ENCODE measurements at places on chromosomes 12 and 14. TPM values are rescaled to one million over a fixed set of nuclear protein-coding genes. Genes with fewer than 3 reads are reported as not detected.

DNA sequence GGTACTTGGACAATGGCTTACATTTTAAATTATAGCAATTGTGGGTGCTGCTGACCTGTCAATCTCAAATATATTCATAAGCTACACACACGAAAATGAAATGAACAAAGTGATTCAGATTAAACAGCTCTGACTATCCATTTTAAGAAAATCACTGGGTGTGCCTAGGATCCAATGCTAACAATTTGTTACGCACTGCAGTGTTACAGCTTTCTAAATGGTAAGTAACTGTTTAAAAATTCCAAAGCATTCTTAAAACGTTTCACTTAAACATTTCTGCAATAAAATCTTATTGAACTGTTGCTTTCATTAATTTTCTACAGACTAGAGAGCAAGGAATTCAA lies 18.9 kb downstream of the LMO3 start:
- H3K36me3 ChIP-seq, result no peaks in the 10 kb centered on the region
- no peak overlapping the region for H3K4me3 ChIP-seq
- no peak for DNase-seq
- H3K27me3 ChIP-seq, result peaks cover 15% of the 10 kb centered on the region
- no peaks in the 10 kb centered on the region for H3K4me1 ChIP-seq

- no peak overlapping the region for H3K27ac ChIP-seq
- no peaks in the 10 kb centered on the region for H3K27me3 ChIP-seq
- no peak for DNase-seq
- peaks cover 14% of the 10 kb centered on the region for H3K4me1 ChIP-seq
- no peak overlapping the region for H3K4me3 ChIP-seq
- H3K36me3 ChIP-seq, result peaks cover 10% of the 10 kb centered on the region
Measured at GRCh38 chr14:80664576-80664975, 277.0 kb downstream of the CEP128 start.

DNA sequence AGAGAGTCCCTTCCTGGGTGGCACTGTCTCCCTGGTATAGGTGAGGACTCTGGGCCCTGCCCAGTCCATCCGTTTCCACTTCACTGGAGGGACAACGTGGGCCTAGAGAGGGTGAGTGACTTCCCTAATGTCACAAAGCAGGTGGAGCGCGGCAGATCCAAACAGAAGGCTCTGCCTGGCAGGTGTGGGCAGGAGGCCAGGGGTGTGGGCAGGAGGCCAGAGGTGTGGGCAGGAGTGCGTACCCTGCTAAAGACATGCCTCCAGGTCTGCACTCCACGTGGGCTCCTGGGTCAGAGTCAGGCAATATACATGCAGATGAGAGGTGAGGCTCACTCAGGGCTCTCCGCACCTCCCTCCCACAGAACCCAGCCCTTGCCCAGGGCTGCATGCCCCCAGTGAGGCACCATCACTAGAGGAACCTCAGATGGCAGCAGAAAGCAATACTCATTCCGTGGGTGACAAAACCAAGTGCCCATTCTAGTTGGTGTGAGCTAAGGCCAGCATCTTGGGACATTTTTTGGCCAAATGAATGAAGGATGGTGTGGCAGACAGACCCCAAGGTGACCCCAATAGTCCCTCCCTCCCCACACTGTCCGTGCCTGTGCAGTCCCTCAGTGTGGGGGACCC lies 271.6 kb upstream of the RTL1 start:
- H3K27ac ChIP-seq, result no peak overlapping the region
- no peaks in the 10 kb centered on the region for H3K27me3 ChIP-seq
- no peak overlapping the region for H3K4me3 ChIP-seq
- no peak for DNase-seq
- H3K36me3 ChIP-seq, result no peaks in the 10 kb centered on the region

GRCh38 chr12:24798335-24798734 lies 150.6 kb downstream of the BCAT1 start:
- H3K4me3 ChIP-seq, result no peak overlapping the region
- DNase-seq, result no peak
- no peaks in the 10 kb centered on the region for H3K4me1 ChIP-seq
- H3K27ac ChIP-seq, result no peak overlapping the region

- H3K36me3 ChIP-seq, result no peaks in the 10 kb centered on the region
- peaks cover 11% of the 10 kb centered on the region for H3K27me3 ChIP-seq
- H3K4me1 ChIP-seq, result no peaks in the 10 kb centered on the region
Measured at GRCh38 chr14:78075033-78075432, 95.1 kb upstream of the NRXN3 start.

GRCh38 chr14:88064841-88065240 lies 59.9 kb downstream of the GPR65 start:
- no peaks in the 10 kb centered on the region for H3K27me3 ChIP-seq
- no peak overlapping the region for H3K4me3 ChIP-seq
- H3K4me1 ChIP-seq, result no peaks in the 10 kb centered on the region
- DNase-seq, result no peak
- H3K27ac ChIP-seq, result no peak overlapping the region

GRCh38 chr12:65608319-65608916 lies 215.9 kb upstream of the HMGA2 start:
- H3K27me3 ChIP-seq, result peaks cover 1% of the 10 kb centered on the region
- peaks cover 25% of the 10 kb centered on the region for H3K4me1 ChIP-seq
- DNase-seq, result no peak
- H3K4me3 ChIP-seq, result no peak overlapping the region
- no peak overlapping the region for H3K27ac ChIP-seq

- peaks cover 45% of the 10 kb centered on the region for H3K4me1 ChIP-seq
- peaks cover 18% of the 10 kb centered on the region for H3K36me3 ChIP-seq
- no peaks in the 10 kb centered on the region for H3K27me3 ChIP-seq
- no peak overlapping the region for H3K4me3 ChIP-seq
- no peak for DNase-seq
- H3K27ac ChIP-seq, result peak overlapping the region; percentile 75
Measured at GRCh38 chr12:76024102-76024781, 7.3 kb downstream of the PHLDA1 start.

GRCh38 chr12:116659771-116660481 lies 77.9 kb downstream of the SPRING1 start:
- H3K27ac ChIP-seq, result no peak overlapping the region
- H3K4me1 ChIP-seq, result peaks cover 52% of the 10 kb centered on the region
- H3K4me3 ChIP-seq, result no peak overlapping the region
- no peaks in the 10 kb centered on the region for H3K36me3 ChIP-seq
- DNase-seq, result no peak
- H3K27me3 ChIP-seq, result peaks cover 12% of the 10 kb centered on the region

GRCh38 chr12:100576331-100577036 lies 3.0 kb downstream of the GAS2L3 start:
- no peak overlapping the region for H3K27ac ChIP-seq
- H3K27me3 ChIP-seq, result peaks cover 17% of the 10 kb centered on the region
- no peak for DNase-seq
- peaks cover 4% of the 10 kb centered on the region for H3K4me1 ChIP-seq
- no peak overlapping the region for H3K4me3 ChIP-seq

DNA sequence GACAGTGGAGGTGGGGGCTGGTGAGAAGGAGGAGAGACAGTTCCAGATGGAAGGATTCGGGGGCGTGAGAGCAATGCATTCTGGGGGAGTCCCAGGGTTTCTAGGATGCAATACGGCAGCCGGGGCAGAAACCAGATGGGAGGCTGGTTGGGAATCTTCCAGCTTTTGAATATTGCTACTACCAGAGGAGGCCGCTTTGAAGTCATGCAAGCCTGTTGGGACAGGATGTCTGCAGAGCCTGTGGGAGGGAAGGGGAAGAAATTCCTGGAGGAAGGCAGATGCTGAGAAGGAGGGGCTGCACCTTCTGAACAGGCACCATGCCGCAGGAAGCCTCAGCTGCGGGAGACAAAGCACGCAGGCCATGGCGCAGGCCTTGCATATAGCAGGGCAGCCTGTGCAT lies 105.4 kb downstream of the APAF1 start:
- peaks cover 22% of the 10 kb centered on the region for H3K27me3 ChIP-seq
- H3K4me3 ChIP-seq, result no peak overlapping the region
- no peaks in the 10 kb centered on the region for H3K36me3 ChIP-seq
- H3K4me1 ChIP-seq, result peaks cover 27% of the 10 kb centered on the region

DNA sequence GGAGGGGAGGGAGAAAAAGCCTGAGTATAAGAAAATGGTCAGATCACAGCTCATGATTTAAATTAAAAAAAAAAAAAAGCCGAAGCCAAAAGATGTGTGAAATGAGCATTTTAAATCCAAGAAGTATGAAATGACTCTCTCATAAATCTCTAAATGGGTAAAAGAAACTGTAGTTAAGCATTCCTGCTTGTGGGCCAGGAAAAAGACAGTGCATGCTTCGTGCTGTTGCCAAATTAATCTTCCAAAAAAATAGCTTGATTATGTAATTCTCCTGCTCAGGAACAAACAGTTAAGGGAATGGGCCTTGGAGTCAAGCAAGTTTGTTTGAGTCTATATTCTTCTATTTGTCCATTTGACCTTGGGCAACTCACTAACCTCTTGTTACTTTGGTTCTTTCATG lies 325.4 kb upstream of the SEL1L start:
- no peak for DNase-seq
- H3K27ac ChIP-seq, result no peak overlapping the region
- peaks cover 3% of the 10 kb centered on the region for H3K27me3 ChIP-seq
- H3K4me1 ChIP-seq, result no peaks in the 10 kb centered on the region

- DNase-seq, result no peak
- peaks cover 24% of the 10 kb centered on the region for H3K4me1 ChIP-seq
- no peak overlapping the region for H3K27ac ChIP-seq
- no peak overlapping the region for H3K4me3 ChIP-seq
- peaks cover 25% of the 10 kb centered on the region for H3K36me3 ChIP-seq
Measured at GRCh38 chr14:92035890-92036289, 4.0 kb downstream of the TRIP11 start.

- H3K27ac ChIP-seq, result no peak overlapping the region
- DNase-seq, result no peak
- no peak overlapping the region for H3K4me3 ChIP-seq
- H3K36me3 ChIP-seq, result peaks cover 3% of the 10 kb centered on the region
- H3K27me3 ChIP-seq, result no peaks in the 10 kb centered on the region
Measured at GRCh38 chr14:89221109-89221810, 195.8 kb downstream of the FOXN3 start.

GRCh38 chr12:96448300-96448699 lies 41.1 kb upstream of the CFAP54 start:
- H3K4me3 ChIP-seq, result no peak overlapping the region
- no peak overlapping the region for H3K27ac ChIP-seq
- no peaks in the 10 kb centered on the region for H3K27me3 ChIP-seq
- H3K4me1 ChIP-seq, result peaks cover 4% of the 10 kb centered on the region
- H3K36me3 ChIP-seq, result no peaks in the 10 kb centered on the region

DNA sequence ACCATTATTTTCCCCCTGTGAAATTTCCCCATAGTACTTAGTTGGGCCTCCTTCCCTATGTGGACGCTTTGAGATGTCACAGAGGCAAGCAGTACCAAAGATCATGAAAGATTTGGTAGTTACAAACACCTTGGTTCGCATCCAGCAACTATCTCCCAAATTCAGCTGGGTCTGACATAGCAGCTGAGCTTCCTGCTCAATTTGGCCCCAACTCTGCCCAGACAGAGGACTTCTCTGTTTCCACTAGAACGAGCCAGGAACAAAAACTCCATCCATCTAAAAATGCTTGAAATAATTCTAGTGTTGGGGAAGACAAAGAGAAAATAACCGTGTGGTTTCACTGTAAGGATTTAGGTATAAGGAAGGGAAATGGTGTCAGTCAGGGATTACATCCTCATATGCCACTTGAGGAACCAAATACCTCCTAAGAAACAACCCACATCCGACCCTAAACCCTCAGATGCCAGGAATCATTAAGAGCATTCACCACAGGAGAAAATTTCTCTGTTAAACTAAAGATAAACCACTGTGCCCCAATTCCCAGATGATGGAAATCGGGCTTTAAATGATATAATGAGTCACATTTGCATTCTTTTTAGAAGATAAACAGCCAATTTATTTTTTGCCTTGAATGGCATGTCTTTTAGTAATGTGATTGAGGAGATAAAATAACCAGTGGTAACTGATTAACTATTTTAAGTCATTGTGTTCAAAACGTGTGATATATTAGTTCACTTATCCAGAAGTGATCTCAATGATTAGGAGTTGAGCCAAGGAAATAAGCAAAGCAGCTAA lies 103.7 kb upstream of the IFNG-AS1 start:
- H3K4me1 ChIP-seq, result peaks cover 6% of the 10 kb centered on the region
- H3K36me3 ChIP-seq, result no peaks in the 10 kb centered on the region
- no peak overlapping the region for H3K4me3 ChIP-seq

- H3K4me3 ChIP-seq, result peak overlapping the region; percentile 78
- H3K4me1 ChIP-seq, result peaks cover 17% of the 10 kb centered on the region
- H3K27ac ChIP-seq, result peak overlapping the region; percentile 95
- H3K36me3 ChIP-seq, result no peaks in the 10 kb centered on the region
Measured at GRCh38 chr14:105481886-105482457, 4.7 kb upstream of the CRIP1 start.

DNA sequence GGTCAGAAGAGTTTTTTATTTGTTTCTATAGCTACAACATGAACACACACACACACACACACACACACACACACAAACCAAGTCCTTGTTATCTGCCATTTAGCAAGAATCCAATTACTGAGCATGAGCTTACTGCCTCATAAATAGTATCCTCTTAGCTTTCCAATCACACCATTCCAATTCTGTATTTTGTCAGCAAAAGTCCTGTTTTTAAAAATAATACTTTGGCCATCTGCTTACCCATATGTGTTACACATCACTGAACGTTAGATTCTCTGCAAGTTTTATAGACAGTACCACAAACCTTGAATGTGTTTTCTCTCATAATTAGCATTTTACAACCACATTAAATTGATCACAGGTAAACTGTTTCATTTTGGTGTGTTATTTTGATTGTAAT lies 1905.4 kb upstream of the FLRT2 start:
- no peak for DNase-seq
- no peak overlapping the region for H3K4me3 ChIP-seq
- no peaks in the 10 kb centered on the region for H3K27me3 ChIP-seq
- no peak overlapping the region for H3K27ac ChIP-seq

HPD gene
- total RNA-seq, result not detected

INSM2 gene
- total RNA-seq, result 0.12 TPM

SLCO1A2 gene
- 10.7 TPM for total RNA-seq

WIF1 gene
- total RNA-seq, result 14.9 TPM

IFNG-AS1 gene
- not detected for total RNA-seq

MTHFD1 gene
- 108 TPM for total RNA-seq

POTEG gene
- total RNA-seq, result not detected

DHRS2 gene
- total RNA-seq, result 1.4 TPM

PRKD1 gene
- 16.3 TPM for total RNA-seq

TDP1 gene
- 38.4 TPM for total RNA-seq
